ENCODE measurements at places on chromosomes 6 and 20. TPM values are rescaled to one million over a fixed set of nuclear protein-coding genes. Genes with fewer than 3 reads are reported as not detected.

- no peak for DNase-seq
These were observed 9.6 kb downstream of the C6orf136 start for GRCh38 chr6:30656513-30656912.

GRCh38 chr6:116210750-116211425, 43.0 kb downstream of the TSPYL4 start:
- no peak for DNase-seq

DNA sequence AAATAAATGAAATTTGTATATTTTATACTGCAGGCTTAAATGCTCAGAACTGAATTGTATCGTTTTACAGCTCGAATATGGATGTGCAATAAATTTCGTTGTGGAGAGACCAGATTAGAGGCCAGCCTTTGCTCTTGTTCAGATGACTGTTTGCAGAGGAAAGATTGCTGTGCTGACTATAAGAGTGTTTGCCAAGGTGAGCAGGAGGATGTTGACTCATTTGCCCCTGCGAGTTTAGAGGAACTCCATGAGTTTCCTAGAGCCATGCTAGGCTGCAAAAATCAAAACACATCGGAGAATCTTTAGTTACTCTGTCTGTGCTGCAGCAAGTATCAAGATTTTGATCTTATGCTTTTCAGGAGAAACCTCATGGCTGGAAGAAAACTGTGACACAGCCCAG, 15.4 kb downstream of the ENPP3 start:
- no peak for DNase-seq

GRCh38 chr20:760751-761417, 7.4 kb downstream of the SLC52A3 start:
- no peak for DNase-seq

DNA sequence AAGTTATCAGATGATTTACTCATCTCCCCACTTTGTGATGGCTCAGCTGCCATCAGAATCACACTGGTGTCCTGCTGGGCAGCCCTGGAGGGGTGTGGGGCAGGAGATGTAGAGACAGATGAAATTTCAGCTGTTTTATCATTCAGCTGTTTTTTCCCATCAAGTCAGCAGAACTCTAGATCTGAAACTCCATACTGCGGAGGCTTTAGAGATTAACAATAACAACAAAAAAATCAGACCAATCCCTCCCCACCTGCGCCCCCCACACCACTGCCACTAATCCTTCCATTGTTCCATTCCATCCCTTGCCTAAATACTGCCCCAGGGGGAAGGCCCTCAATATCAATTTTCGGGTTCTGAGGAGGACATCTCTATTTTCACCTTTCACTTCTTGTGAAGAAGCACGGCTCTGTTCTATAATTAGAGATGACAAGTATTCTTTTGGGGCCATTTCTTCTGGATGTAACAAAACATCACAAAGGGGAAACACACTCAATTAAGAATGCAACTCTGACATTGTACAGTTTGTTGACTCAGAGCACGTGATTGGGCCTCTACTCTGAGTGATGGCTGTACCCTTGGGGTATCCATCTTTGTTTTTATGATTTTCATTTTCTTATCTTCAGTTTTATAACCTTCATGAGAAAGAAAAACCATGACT, 396.3 kb downstream of the ZFAND3 start:
- DNase-seq, result no peak

DNA sequence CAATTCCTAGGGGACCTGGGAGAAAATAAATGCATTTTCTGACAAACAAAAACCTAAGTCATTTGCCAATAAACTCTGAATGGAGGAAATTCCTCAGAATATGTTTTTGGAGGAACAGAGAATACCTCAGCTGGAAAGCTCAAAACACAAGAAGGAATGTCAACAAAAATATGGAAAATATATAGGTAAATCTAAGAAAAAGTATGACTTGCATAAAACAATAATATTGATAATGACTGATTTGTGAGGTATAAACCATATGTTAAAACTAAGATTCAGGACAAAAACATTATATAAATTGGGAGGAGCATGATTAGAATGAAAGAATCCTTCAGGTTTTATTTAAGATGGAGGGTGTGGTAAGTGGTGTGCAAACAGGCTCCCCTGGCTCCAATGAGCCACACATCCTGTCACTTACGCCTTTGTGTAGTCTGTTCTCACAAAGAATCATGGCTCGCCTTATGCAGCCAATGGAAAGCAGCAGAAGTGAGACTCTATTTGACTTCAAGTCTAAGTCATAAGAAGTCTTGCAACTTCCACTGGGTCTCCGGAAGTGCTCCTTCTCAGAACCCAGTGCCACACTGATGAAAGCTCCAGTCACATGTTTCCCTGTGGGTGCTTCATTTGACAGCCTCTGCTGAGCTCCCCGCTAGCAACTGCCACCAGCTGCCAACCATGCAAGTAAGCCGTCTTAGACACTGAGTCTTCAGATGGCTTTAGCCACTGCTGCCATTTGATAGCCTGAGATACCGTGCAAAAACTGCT, 8.1 kb downstream of the CFAP61 start:
- DNase-seq, result no peak

GRCh38 chr6:2432292-2432691, 186.9 kb upstream of the GMDS start:
- DNase-seq, result no peak

DNA sequence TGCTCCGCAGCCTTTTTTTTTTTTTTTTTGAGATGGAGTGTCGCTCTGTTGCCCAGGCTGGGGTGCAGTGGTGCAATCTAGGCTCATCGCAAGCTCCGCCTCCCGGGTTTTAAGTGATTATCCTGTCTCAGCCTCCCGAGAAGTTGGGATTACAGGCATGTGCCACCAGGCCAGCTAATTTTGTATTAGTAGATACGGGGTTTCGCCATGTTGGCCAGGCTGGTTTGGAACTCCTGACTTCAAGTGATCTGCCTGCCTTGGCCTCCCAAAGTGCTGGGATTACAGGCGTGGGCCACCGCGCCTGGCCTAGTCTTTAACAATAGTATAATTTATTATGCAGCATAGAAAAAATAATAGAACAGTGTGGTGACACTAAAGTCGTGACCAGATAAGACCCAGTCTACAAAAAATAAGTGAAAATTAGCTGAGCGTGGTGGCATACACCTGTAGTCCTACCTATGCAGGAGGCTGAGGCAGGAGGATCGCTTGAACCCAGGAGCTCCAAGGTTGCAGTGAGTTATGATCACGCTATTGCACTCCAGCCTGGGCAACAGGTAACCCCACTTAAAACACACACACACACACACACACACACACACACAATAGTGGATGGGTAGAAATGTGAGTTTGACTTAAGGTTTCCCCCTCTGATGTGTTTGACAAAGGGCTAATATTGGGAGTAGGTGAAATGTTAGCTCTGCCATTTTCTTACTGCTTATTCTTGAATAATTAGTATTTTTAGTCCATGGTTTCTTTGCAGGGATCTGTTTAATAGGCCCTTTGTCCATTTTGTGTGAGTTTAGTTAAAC, 6.5 kb downstream of the PIM1 start:
- DNase-seq, result no peak

DNA sequence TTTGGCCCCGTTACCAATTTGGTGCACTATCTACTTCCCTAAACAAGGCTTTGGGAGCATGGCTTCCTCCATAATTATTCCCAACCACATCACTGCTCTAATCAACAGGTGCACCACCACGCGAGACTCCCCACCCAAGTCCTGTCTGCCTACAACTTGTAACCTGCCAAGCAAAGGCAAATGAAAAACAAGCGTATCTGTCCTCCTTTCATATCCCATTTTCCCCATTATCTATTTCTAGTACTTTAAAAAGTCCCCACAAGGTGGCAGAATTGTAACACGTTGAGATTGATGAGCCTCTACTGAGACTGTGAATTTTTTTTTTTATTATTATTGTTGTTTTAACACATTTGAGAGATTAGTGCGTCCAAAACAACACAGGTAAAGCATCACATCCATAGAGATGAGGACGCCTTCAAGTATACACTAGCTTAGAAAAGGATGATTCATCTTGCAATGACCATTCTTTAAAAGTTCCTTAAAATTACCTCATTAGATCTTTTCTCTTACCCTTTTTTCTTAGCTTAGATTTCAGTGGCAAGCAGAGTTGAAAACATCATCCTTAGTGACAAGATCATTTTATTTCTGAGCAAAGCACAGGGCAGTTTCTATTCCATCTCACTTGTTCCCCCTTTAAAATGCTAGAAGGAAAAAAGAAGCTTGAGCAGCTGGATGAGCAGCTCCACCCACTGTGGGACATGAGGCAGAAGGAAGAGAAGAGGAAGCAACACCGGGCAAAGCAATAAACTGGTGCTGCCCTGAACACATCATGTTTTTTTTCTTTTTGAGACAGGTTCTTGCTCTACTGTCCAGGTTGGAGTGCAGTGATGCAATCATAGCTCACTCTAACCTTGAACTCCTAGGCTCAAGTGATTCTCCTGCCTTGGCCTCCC, 210.8 kb downstream of the ARHGAP18 start:
- no peak for DNase-seq

GRCh38 chr6:138638604-138639003, 135.0 kb upstream of the CCDC28A start:
- DNase-seq, result no peak

GRCh38 chr6:116611056-116611455, 5.2 kb upstream of the RSPH4A start:
- DNase-seq, result no peak

IMPG1 gene
- polyA plus RNA-seq, result 1.3 TPM

VSX1 gene
- polyA plus RNA-seq, result not detected

MARCKS gene
- 248 TPM for polyA plus RNA-seq

LRFN2 gene
- polyA plus RNA-seq, result 1.2 TPM

HDGFL1 gene
- not detected for polyA plus RNA-seq

MYMX gene
- polyA plus RNA-seq, result 0.60 TPM

TAP1 gene
- polyA plus RNA-seq, result 11.9 TPM

Measured in left renal cortex interstitium (tissue), 4 donors.